ENCODE measurements at places on chromosomes 2 and 18.

DNA sequence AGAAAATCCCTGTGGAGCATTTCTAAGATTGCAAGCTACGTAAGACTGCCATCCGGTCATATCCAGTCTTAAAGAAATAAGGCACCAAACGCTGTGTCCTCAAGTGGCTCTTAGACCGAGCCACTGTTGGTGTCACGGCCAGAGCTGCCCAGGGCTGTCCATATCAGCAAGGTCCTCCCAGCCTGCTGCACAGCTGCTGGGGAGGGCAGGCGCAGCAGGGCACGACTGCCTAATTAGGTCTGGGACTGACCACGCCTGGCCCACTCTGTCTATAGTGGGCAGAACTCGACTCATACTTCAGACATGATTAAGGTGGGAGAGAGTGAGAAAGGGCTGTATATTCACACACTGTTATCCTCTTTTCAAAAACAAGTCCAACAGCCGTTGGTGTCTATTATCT, 39.3 kb downstream of the EIPR1 start:
- no peak for DNase-seq

DNA sequence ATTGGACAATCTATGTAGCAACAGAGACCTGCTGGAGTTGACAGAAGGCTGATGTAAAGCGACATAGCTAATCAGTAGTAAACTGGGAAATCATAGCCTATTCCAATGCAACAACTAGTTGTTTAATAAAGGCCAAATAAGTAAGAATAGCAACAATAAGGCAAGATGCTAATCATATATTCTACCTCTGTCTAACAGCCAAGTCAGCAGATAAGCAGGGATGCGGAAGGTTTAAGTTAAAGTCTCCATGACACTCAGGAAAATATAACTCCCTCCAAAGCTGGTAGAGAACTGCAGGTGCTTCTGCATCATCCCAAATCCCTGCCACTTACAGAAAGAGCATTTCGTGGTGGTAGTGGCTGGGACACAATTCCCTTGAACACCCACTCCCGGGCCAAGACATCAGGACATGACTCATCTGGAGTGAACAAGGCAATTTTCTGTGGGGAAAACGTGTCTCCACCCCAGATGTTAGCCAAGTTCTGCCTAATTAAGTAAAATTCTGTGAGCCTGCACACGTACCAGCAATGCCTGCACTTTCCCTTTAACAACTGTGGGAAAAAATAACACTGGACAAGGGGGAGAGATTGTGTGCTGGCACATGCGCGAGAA, 413.6 kb upstream of the ID2 start:
- no peak for DNase-seq

- DNase-seq, result no peak
Observed at GRCh38 chr18:23178661-23179081, 43.4 kb downstream of the CABLES1 start.

DNA sequence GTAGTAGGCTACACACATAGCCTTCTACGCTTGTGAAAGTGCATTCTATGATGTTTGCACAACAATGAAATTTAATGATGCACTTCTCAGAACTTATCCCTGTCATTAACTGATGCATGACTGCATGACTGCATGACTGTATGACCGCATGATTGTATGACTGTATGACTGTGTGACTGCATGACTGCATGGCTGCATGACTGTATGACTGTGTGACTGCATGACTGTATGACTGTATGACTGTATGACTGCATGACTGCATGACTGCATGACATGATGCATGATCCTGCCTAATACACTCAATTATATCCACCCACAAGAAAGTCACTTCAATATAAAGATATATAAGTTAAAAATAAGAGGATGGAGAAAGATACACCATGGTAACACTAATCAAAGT, 365.4 kb upstream of the FSIP2 start:
- DNase-seq, result no peak

- no peak for DNase-seq
Observed at GRCh38 chr2:172105471-172106107, 2.9 kb upstream of the DLX2 start.

GRCh38 chr2:118524911-118525310, 322.5 kb downstream of the EN1 start:
- no peak for DNase-seq

DNA sequence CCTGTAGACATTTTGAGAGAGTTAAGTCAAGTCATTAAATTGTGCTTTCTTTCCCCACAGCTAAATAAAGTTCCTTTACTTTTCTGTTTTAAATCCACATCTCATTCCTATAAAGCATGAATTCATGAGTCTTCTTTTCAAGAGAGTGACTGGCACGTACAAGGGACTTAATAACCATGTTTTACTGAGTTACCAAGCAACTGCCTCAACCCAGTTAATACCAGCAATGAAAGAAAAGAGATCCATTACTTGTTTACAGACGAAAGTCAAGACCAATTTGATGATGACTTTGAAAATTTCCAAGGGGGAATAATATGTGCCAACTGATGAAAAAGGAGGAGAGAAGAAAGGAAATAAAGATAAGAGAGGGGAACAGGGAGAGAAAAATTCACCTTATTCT, 1082.5 kb upstream of the GYPC start:
- DNase-seq, result no peak

- DNase-seq, result peak; percentile 6
Observed at GRCh38 chr2:70523996-70524965, 29.3 kb downstream of the TGFA start.

DNA sequence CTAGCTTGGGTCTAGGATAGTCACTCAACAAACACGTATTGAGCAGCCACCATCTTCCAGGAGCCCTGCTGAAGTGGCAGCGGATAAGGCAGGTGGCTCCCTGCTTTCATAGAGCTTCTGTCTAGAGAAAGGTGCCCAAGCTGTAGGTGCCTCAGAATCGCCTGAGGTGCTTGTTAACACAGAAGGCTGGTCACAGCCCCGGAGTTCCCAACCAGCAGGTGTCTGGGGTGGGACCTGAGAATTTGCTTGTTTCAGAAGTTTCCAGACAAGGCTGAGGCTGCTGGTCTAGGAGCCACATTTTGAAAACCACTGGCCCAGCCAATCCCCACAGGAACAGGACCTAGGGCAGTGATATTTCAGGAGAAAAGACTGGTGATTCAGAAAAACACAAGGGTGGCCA, 45.3 kb upstream of the SMAD7 start:
- no peak for DNase-seq

DNA sequence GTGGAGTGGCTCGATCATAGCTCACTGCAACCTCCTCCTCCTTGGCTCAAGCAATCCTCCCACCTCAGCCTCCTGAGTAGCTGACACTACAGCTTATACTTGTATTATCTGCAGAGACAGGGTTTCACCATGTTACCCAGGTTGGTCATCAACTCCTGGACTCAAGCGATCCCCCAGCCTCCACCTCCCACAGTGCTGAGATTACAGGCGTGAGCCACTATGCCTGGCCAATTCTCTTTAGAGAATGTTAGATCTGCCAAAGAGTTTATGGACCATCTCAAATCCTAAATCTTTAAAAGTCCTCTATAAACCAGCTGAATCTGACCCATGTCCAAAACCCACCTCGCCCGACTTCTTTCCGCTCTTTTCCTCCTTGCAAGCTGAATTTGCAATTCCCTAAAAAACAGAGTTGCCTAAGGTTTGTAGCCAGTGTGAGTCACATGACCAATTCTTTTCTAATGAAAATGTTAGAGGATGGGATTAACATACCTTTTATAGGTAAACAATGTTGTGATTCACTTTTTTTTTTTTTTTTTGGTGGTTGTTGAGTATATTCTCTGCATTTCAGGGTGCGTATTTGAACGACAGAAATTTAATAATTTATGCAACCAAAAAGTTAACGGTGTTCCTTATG, 2.4 kb upstream of the PMAIP1 start:
- DNase-seq, result no peak

DNA sequence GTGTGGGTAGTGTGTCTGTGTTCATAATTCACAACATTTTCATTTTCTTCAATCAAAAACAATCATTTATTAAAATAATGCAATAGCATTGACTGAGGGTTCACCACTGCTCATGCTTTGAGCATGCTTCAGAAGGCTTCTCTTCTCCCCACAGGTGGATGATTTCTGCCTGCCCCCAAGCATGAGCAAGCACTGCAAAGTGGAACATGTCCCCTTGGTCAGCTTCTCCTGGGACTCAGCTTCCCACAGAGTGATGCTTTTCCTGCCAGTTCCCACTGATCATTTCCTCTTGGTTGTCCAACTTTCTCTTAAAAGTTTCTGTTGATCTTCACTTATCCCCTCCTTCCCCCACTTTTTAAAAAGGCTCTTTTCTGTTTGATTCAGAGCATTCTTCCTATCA, 31.5 kb upstream of the CDH19 start:
- DNase-seq, result no peak

DNA sequence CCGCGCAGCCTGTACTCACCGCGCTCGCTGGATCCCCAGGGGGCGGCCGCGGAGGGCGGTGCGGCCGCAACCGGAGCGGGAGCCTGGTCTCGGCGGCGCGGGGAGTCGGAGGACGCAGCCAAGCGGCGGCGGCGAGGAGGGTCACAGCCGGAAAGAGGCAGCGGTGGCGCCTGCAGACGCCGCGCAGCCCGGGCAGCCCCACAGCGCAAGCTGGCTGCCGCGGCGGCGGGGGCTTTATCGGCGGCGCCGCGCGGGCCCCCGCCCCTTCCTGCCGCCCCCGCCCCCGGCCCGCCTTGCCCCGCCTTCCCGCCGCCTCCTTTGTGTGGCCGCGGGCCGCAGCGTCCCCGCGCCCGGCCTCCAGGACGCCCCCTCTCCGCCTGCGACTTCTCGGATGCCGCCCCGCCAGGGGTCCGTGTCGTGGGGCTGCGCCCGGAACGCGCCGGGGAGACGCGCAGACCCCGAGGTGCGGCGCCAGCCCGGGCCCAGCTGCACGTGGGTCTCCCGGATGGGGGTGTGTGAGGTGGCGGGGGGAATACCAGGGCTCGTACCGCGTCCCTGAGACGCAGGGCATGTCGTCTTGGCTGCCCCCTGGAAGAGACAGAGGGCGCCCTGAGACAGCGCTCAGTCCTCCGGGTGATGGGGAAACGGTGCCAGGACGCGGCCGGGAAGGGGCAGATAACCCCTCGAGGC, at the start of gene SERPINE2:
Gene SERPINE2 (minus strand): TSS at position 207 of the 690 bp plus-strand sequence. CDS start 37,386 bp downstream, outside the sequence.
- DNase-seq, result peak; percentile 54

DNA sequence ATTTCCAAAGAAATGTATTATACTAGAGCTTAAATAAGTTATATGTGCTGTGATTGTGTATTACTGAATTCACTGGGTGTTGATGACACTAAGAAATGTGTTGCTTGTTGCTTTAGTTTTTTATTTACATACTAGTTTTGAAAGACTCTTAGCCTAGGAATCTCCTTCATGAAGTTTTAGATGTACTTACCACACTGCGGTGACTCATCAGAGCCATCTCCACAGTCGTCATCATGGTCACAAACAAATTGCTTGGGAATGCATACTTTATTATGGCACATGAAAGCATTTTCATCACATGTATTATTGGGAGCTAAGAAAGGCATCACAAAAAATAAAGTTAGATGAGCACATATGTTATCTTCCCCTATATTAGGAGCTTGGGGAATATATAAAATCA, 1624.2 kb downstream of the LRP1B start:
- DNase-seq, result no peak

GRCh38 chr2:123036300-123036699, 988.8 kb upstream of the CNTNAP5 start:
- DNase-seq, result no peak

- no peak for DNase-seq
Observed at GRCh38 chr18:48957616-48958015, 6.9 kb upstream of the SMAD7 start.

GRCh38 chr18:48497863-48498262, 41.0 kb upstream of the CTIF start:
- no peak for DNase-seq

DNA sequence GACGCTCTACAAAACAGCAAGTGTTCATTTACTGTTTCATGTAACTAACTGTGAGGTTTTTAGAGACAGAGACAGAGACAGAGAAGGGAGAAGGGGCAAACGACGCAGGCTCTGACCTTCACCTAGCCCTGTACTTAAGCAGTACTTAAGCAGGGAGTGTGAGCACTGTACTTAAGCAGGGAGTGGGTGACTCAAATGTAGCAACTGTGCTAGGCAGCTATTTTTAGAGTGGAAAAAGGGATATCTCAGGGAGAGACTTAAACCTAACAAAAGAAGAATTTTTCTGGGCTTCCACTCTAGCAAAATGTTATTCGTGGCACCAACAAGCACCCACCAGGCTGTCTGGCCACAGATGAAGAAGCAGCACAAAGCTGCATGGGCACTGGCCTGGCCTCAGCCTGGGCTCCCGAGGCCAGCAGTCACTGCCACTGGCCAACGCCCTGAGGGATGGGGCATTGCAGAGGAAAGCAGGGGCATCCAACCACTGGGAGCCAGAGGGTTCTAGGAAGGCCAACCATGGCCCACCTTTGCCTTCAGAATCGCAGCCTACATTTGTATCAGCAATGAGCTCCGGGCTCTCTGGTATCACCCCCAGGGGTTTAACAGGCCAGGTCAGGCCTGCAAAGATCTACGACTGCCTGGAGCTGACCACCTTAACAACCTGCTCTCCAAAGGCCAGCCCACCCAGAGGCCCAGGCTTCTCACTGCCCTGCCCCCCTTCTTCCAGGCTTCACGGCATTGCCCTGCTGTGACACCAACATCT, 154.3 kb downstream of the TTC32 start:
- no peak for DNase-seq

- DNase-seq, result no peak
Observed at GRCh38 chr2:139296672-139297209, 516.6 kb upstream of the NXPH2 start.

DNA sequence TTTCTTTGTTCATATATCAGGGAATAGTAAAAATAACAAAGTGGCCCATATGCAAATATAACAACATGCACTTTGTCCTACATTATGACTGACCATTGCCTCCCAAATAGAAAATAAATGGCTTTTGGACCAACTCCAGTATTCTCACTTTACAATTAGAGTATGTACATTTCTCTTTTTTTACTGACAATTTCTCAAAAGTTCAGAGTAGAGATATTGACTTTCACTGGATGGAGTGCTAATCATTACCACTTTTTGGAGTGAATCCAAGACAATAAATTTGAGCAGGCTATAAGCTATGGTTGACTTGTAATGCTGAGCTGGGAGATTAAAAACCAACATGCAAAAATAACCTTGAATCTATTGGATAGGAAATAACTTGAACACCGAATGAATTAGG, 987.4 kb downstream of the SUCLG1 start:
- no peak for DNase-seq

DNA sequence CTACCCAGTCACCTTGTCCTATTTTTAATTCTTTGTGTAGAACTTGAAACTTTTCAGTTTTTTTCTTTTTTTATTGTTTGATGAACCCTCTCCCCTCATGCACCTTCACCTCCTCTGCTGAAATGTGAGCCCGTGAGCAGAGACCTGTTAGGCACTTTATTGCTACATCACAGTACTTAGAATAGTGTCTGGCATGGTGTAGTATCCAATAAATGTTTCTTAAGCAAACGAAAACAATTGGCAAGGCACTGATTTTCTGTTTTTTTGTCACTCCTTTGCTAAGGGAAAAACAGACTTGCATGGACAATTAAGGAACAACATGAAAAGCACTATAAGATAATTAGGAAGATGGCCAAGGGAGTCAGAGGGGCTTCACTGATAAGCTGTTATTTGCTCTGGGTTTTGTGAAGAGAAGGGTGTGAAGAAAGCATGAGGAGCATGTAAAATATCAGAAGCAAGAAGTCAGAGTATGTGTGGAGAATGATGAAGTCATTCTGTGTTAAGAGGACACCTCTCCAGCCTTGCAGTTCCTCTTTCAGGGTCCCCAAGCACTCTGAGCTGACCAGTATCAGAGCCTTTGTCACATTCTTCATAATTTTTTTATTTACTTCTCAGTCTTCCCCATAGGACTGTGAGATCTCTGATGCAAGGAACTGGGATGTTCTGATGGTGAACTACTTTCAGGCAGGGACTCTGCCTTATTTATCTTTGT, 99.7 kb upstream of the CAVIN2 start:
- DNase-seq, result no peak

Data from stimulated activated CD8-positive, alpha-beta memory T cell treated with anti-CD3 and anti-CD28 coated beads, Interleukin-12 subunit alpha, Interleukin-12 subunit beta, amount 100 ng/mL, for 4 hours (primary cell).